Inflammatory macrophage (primary cell): ENCODE measurements at places on chromosomes 7 and 10.

DNA sequence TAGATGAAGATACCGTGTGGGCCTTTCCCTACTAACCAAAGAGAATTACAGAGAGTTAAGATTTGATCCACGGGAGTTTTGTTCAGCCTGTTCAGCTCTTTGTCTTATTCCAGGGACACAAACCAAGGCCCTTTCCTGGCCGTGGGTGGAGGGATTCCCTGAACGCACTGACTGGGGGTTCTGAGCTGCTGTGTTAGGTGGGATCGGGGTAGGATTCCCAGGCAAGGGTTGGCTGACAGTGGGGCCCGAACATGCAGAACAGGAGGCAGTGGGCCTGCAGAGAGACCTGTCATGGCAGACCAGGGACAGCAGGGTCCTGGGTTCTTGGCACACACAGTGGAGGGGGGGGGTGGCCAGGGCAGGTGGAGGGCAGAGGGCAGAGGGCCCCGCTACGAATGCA lies 89.5 kb upstream of the MKI67 start:
- no peak for DNase-seq

DNA sequence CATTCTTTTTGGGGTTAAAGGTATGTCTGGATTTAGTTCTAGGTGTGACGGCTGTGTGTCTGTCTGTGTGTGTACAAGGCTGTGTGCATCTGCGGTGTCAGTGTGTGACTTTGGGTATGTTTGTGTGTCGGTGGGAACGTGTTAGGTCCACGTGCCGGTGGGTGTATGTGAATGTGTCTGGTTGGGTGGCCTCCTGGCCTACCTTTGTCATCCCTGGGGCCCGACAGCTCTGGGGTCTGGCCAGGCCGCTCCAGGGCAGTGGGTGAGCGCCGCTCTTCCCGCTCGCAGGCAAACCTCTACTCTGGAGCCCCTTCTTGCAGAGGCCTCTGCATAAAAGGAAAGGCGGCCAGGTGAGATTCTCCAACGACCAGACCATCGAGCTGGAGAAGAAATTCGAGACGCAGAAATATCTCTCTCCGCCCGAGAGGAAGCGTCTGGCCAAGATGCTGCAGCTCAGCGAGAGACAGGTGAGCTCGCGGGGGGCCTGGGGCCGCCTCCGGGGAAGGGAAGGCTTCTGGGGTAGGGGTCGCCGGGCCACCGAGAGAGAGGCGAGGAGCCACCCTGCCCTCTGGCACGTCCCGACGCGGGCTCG lies 2.4 kb downstream of the HHEX start:
- no peak for DNase-seq

- DNase-seq: no peak
Observed at GRCh38 chr7:85851571-85852193, 664.8 kb upstream of the SEMA3D start.

DNA sequence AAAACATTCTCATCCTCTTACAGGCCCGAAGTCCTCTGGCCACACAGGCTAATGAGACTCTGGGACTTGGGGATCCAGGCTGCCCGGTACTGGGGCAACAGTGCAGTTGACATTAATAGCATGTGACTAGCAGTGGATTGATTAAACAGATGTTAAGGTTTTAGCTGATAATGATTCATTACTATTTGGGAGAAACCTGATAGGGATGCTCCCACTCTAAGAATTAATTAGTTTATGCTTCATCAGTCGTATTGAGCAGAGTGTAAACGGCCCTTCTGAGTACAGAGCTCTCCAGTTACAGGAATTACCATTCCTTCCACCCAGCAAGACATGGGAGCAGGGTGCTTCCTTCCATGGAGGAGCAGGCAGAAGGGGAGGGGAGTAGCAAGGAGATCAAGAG lies 82.7 kb downstream of the RPS24 start:
- no peak for DNase-seq

- no peak for DNase-seq
Observed at GRCh38 chr7:1196950-1197349, 35.7 kb upstream of the UNCX start.

- DNase-seq: no peak
Observed at GRCh38 chr7:28615091-28615490, 202.8 kb downstream of the CREB5 start.

DNA sequence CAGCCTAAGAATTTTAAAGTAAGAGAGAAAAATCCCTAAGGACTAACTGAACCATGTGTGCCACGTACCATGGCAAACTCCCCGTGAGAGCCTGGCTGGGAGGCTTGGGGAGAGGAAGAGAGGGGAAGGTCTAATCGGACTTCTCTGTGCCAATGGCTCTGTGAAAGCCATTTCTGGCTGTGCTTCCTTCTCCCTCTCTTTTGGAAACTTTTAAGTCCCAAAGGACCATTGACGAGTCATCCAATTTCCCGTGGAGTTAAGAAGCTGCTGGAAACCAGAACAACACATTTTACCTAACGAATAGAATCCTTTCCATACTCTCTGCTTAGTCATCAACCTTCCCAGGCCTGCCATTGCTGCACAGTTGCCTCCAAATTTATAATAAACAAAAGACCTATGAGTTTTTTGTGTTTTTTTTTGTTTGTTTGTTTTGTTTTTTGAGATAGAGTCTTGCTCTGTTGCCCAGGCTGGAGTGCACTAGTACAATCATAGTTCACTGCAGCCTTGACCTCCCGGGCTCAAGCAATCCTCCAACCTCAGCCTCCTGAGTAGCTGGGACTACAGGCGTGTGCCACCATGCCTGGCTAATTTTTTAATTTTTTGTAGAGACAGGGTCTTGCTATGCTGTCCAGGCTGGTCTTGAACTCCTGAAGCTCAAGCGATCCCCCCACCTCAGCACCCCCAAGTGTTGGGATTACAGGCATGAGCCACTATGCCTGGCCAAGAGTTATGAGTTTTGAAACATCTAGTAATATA lies 13.2 kb downstream of the LAMB1 start:
- no peak for DNase-seq

- DNase-seq: no peak
Observed at GRCh38 chr7:97011536-97012364, 6.4 kb downstream of the DLX6 start.

DNA sequence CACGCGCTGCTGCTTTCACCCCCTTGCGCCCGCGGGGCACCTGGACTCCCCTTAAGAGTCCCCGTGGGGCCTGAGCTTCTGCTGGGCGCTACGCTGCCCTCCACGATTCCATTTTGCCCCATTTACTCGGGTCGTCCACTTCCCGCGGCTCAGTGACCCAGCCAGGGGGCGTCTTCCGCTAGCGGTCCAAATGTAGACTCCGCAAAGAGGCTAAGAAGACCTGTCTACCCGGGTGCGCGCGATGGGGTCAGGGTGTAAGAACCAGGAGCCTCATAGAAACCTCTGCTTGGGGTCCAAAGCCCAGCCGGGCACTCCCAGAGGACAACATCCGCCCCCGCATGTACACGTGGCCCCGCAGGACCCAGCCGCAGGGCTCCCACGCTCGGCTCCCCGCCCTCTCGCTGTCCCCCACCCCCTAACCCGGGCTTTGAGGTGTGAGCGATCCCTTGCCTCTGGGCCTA lies 5.2 kb upstream of the HMX2 start:
- DNase-seq: no peak

GRCh38 chr7:80097756-80098155 lies 36.9 kb upstream of the GNAI1 start:
- DNase-seq: no peak

GRCh38 chr10:110762109-110762848 lies 109.4 kb upstream of the PDCD4 start:
- no peak for DNase-seq

DNA sequence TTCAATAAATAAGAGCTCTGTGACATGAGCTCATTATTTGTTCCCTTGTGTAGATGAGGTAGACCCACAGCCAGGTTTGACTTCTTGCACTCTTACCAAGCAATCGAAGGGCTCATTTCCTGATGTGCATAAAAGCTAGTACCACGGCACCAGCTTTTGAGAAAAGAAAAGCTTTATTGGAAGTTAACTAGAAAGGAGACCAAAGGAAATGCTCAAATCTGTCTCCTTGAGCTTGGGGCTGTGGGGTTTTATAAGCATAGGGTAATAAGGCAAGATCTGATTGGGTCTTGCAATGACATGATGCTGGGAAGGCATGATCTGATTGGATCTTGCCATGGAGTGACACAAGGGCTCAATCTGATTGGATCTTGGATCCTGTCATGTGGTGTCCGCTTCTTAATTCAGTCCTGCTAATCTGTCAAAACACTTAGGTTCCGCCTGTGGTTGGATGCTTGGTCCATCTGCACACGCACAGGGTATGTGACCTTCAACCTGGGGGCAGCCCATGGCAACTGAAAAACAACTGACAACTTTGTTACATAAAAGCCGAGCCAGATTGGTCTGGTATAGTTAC lies 47.8 kb upstream of the FRMD4A start:
- DNase-seq: no peak

DNA sequence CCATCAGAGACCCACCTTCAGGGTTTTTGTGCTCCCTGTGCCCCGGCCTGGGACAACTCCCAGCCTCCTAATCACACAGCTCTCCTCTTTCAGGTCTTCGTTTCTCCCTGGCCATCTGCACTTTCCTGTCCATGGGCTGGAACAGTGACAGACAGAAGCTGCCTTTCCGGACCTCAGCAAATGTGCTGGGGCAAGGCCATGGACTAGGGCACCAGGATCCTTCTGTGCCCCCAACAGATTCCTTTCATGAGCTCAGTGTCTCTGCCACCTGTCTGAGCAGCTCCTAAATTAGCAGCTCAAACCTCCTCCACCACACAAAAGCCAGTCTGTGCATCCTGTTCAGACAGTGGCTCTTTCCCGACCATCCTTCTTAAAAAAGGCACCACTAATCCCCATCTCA lies 41.9 kb upstream of the FRMD4A start:
- DNase-seq: no peak

GRCh38 chr10:60827791-60828488 lies 49.7 kb downstream of the CDK1 start:
- peak; percentile 11 for DNase-seq

DNA sequence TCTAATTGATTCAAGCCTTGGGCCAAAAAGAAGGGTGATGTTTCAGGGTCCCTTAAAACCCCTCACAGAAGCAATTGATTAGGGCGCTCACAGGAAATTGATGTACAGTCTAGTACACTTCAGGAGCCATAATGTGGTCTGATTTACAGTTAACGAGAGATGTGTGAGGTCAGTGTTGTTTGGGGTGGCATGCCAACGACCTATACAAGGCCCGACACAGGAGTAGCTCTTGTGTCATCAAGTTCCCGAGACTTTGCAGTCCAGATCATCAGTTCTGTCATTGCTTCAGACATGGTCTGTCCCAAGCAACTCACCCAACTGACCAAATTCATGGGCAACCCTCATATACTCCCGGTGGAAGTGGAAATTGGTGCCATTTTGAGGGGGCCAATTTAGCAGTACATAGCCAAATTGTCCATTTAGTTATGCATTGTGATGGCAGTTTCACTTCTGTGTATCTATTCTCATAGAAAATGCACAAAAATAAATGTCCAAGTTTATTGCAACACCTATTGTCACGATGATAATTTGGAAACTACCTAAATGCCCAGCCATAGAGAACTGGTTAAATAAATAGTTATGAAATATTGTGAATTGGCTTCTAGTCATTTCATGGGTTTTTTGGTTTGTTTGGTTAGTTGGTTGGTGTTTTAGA lies 18.0 kb upstream of the ARID5B start:
- DNase-seq: no peak

DNA sequence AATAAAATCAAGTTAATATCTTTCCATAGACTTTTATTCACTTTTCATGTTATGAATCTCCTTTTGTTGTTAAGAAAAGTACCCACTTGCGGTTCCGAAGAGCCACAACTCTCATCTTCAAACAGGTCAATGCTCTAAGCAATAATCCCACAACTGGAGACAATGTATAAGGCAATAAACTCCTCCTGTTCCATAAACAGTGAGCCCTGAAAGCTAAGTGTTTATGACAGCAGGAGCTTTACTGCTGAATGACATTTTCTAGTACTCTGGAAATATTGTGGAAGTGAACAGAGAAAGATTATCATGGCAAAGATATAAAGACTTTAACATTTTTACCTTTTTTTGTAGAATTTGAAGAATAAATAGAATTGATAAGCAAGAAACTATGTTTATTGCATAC lies 213.5 kb upstream of the MBL2 start:
- no peak for DNase-seq

DNA sequence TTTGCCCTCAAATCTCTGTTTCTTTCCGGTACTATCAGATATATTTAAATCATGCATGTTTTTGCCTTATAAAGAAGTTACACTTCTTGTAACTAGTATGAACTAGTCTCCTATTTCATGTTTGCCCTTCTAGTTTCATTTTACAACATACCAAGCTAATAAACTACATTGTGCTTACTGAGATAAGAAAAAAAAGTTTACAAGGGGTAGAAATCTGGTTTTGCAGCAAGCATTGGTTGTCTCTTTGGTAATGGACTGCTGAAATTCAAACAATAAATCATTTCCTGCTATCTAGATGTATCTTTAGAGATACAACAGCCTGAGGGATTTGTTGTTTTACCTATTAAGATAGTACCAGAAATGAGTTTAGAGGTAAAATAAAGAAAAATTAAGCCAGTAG lies 18.8 kb downstream of the PTTG1IP2 start:
- no peak for DNase-seq

DNA sequence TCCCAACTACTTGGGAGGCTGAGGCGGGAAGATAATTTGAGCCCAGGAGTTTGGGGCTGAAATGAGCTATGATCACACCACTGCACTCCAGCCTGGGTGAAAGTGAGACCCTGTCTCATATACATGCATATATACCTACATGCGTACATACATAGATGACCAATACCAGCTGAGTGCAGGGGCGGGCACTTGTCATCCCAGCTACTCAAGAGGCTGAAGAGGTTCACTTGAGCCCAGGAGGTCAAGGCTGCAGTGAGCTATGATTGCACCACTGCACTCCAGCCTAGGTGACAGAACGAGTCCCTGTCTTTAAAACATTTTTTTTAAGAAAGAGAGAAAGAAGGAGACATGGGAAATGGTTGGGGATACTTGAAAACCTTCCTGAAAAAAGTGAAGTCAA lies 17.4 kb upstream of the PROSER2 start:
- no peak for DNase-seq

DNA sequence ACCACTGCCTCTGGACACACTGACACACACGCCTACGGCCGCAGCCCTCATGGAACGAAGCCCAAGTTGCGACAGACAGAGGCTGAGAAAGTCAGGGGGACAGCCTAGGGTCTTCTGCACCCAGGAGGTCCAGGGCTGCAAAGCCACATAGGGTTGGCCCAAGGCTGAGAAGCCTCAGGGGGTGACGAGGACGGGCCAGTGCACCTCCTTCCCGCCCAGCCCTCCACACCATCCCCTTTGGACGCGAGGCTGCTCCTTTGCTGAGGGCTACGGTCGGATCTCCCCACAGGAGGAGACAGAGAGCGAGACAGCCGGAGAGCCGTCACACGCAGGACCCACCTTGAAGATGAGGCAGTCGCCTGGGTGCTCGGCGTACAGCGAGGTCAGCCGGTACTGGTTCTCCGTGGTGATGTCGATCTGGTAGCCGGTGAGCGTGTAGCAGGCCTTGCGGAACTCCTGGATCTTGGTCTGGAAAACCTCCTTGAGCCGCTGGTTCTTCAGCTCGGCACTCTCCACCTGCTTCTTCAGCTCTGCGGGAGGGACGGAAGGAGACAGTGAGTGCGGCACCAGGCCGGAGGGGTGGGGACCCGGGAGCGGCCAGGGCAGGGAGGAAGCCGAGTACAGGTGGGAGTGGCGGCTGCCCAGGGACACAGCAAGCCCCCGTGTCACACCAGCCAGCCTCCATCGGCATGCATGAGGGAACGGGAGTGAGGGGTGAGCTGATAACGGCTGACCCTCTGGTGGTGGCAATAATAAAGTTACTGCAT lies 228.0 kb downstream of the ELFN1 start:
- DNase-seq: no peak
